ENCODE measurements at places on chromosomes 13 and 19.

- DNase-seq: no peak
Observed at GRCh38 chr13:21696865-21697448, 26.1 kb downstream of the FGF9 start.

GRCh38 chr13:66492479-66492878 is 737.7 kb downstream of the PCDH9 start:
- no peak for DNase-seq

DNA sequence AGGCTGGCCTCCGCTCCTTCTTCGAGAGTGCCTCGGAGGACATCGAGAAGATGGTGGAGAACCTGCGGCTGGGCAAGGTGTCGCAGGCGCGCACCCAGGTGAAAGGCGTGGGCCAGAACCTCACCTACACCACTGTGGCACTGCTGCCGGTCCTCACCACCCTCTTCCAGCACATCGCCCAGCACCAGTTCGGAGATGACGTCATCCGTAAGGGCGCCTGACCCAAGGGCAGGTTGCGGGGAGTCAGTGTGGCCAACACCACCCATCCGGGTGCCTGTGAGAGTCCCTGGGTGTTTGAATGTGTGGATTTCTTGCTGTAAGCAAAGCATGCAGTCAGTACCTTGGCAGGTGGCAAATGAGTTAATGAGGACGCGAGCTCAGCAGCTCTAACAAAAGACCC is 78.8 kb downstream of the RYR1 start:
- no peak for DNase-seq

- no peak for DNase-seq
Observed at GRCh38 chr13:50126993-50127725, 111.9 kb downstream of the KCNRG start.

- no peak for DNase-seq
Observed at GRCh38 chr13:102692491-102692826, 2.4 kb downstream of the METTL21C start.

- no peak for DNase-seq
Observed at GRCh38 chr13:33101835-33102234, 85.6 kb downstream of the KL start.

DNA sequence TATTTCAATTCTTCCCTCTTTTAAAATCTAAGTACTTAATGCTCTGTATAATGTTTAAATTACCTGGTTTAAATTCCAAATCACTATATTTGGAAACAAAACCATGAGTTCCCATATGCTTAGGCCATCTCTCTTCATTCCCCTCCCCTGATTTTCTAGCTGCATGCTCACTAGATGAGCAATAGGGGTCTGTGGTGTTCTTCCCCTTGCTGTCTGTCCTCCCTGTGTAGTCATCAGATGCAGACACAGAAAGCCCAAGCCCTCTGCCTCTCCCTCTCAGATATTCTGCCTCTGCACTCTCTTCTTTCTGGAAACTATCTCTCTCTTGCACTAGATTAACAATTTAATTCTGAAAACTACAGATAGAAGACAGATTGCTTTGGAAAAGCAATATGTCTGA is 1730.2 kb downstream of the OLFM4 start:
- no peak for DNase-seq

DNA sequence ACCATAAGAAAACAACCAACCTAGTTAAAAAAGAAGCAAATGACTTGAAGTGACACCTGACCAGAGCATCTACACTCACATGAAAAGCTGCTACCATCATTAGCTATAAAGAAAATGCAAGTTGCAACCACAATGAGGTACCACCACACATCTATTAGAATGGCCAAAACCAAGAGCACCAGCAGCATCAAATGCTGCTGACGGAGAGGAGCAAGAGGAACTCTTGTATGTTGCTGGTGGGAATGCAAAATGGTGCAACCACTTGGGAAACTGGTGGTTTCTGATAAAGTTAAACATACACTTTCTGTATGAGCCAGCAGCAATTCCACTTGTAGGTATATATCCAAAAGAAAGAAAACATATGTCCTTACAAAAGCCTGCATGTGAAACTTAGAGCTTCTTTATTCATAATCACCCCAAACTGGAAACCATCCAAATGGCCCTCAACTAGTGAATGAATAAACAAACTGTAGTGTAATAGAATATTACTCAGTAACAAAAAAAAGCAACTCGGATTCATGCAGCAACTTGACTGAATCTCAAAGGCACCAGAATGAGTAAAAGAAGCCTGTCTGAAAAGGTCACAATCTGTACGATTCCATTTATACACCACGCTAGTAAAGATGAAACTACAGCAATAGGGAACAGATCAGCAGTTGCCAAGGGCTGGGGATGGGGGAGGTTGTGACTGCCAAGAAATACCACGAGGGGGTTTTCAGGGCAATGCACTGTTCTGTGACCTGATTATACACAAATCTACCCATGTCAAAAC is 60.9 kb upstream of the RANBP3 start:
- DNase-seq: no peak

- DNase-seq: no peak
Observed at GRCh38 chr13:101417501-101417900, 1.2 kb upstream of the NALCN start.

GRCh38 chr13:31862828-31863227 is 123.5 kb downstream of the RXFP2 start:
- DNase-seq: no peak

- DNase-seq: no peak
Observed at GRCh38 chr19:51799774-51800472, 5.0 kb downstream of the FPR3 start.

- DNase-seq: no peak
Observed at GRCh38 chr19:21789466-21790085, 22.2 kb upstream of the ZNF100 start.

DNA sequence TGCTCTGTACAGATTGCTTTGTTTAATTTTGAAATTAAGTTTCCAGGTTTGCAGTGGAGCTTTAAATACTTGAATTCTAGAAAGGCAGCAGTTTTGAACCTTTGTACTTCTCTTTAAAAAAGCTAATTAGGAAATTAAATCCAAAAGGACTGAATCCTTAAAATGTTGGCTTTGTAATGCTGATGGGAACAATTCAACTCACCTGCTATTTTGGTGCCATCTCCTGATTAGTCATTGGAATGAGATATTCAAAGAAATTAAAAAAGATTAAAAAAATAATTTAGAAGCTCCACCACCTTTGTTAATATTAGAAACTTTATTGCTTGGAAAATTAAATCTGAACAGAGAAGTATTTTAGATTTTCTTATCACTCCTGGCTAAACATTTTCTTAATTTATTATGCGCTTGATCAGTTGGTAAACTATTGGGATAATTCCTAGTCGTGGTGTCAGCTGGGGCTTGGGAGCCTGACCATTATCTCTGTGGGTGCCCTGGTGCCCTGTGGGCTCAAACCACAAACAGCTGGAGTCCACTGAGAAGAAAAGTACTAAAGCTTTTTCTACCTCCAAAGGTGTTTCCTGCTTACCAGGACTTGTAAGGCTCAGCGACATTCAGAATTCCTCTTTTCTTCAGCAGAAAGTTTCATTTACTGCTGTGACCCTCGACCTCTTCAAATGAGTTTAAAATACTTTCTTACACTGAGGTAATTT is 540.4 kb downstream of the DIAPH3 start:
- DNase-seq: no peak

DNA sequence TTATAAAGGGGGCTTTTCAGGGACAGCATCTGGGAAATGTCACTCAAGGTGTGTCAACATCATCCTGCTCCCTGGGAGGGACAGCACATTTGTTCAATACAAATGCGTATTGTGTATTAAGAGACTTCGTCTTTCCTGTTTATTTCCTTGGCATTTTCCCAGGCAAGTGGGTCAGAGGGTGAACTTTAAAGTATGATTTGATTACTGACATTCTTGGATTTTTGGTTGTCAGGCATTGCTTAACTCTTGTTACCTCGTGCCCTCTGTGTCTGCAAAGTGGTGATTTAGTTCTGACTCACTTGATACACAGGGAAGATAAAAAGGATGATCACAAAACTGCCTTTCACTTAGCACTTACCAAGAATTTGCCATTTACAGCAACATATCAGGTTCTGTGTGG is 292.7 kb downstream of the SUCLA2 start:
- DNase-seq: no peak

DNA sequence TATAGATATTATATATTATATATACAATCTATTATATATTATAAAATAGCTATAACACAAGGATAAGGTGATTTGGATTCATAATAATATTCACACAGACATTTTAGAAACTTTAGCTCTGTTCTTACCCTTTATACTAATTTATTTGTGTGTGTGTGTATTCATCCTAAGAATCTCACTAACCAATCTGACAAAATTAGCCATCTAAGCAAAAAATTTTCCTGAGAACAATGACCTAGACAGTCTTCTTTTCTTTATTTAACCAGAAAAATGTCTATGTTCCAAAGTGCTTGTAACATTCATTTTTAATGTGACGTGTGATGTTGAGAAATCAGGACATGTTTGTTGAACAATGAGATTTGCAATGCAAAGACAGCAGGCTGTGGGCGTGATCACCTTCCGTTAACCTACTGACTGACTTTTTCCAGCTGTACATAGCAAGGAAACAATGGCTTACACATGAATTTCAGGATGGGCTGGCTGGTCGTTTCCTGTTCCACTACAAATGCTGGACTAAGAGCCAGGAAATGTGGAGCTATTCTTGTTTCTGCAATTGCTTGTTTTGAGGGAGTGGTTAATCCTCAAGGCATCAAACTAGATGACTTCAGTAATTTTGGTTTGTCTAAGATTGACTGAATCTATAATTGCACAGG is 634.6 kb upstream of the ARGLU1 start:
- no peak for DNase-seq

DNA sequence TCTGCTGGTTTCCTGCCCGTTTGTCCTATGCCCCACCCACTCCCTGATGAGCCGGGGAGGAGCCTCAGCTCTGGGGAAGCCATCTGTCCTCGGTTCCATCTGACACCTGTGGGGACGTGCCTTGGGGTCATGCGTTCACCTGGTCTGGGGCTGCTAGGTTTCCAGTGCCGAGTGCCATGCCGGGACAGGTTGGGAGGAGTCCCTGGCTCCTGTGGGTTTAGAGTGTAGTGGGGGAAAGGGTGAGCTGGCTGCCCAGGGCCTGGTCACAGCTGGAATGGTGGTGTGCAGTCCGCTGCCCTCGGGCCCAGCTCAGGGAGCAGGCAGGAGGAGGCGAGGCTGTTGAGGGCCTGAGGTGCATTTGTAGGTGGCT is 2.5 kb downstream of the KDM4B start:
- no peak for DNase-seq

DNA sequence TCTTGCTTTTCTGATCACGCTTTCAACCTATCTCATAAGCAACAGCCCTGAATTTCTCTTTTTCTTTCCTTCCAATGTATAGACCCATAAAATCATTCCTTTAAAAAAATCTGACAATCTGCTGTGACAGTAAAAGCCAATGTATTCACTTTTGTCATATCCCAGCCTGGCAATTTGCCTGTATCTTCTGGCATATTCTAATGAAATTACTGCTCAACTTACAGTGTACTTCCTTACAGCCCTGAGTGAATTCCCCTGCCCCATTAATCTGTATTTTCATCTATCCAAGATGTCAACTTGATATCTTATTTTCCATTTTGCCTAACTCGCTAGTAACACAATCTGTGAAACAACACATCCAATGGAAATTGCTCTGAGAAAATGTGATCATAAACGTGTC is 18.0 kb upstream of the SERP2 start:
- no peak for DNase-seq

GRCh38 chr19:31054430-31054829 is 294.8 kb downstream of the TSHZ3 start:
- DNase-seq: no peak

- DNase-seq: no peak
Observed at GRCh38 chr19:14432791-14433553, at the start of gene PKN1. Gene PKN1 (plus strand): TSS chr19:14433306. CDS start chr19:14433522, 216 bp downstream.

- DNase-seq: no peak
Observed at GRCh38 chr19:23547816-23548430, 139.1 kb downstream of the ZNF675 start.

DNA sequence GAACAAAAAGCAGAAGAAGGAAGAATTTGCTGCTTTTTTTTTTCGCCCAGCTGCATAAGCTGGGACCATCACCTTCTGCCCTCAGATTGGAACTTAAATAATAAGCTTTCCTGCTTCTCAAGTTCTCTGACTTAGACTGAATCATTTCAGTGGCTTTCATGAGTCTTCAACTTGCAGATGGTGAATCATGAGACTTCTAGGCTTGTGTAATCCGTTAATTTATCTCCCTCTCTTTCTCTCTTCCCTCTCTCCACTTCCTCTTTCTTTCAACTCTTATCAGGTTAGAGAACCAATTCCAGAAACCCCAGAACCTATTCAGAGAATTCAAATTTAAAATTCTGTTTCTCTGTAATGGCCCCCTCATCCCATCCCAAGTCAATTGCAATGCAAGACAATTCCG is 1153.7 kb downstream of the PCDH9 start:
- DNase-seq: no peak

GRCh38 chr13:75050419-75051046 is 431.4 kb downstream of the TBC1D4 start:
- no peak for DNase-seq

GRCh38 chr13:51726446-51727193 is 77.3 kb downstream of the DHRS12 start:
- DNase-seq: no peak

DNA sequence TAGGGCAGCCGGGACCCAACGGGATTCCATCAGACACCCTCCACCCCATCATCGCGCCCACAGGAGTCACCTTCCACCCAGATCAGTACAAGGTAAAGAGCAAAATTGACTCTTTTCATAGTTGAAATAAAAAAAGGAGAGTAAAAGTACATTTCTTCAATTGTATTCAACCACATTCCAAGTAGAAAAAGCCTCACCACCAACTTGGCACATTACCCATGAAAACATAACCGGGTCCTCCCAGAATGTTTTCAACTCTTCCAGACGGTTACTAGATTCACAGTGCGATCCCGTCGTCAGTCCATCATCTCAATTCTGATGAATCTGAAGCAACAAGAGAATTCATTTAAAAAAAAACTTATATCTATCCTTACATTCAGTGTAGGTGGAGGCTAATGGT is 125.2 kb downstream of the RAB20 start:
- no peak for DNase-seq

DNA sequence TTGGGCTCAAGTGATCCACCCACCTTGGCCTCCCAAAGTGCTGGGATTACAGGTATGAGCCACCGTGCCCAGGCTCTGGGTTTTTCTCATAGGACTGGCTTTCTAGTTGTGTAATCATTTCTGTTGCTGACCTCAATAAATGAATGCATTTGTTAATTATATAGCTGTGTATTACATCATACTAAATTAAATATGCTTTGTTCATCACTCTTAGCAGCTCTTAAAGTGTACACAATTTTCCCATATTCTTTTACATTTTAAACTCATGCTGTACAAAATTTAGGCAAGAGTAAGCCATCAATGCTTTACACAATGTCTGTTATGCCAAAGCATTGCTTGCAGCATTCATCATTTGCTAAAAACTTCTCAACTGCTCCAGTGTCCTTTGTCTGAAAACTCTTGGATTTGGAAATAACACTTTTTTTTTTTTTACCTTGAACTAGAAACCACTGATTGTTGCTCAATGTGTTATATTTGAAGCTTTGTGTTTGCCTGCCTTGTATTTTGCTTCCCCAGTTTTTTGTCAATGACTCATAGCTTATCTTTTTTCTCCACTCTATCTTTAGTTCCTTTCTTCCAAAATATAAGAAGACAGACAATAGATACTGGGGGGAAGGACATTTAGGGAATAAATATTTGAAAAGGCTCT is 31.4 kb downstream of the CCDC122 start:
- no peak for DNase-seq

Measured in anterior cingulate cortex (tissue), 58 donors.